NCI-H2029 (cell line): ENCODE measurements at places on chromosomes 7 and 10.

DNA sequence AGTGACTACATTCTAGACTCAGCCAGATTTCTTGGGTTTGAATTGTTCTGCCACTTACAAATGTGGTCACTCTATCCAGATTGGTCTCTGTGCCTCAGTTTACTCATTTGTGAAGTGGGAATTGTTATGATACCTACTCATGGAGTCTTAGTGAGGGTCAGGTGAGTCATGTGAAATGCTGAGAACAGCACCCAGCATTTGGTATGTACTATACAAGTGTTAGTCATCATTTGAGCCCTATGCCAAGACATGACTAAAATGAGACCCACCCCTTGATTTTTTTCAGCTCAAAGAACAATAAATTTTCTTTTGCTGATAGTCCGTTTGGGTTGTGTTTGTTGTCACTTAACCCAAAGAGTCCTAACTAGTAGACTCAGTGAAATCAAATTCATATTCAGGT is 92.8 kb downstream of the CHN2 start:
- DNase-seq: peak; percentile 23

DNA sequence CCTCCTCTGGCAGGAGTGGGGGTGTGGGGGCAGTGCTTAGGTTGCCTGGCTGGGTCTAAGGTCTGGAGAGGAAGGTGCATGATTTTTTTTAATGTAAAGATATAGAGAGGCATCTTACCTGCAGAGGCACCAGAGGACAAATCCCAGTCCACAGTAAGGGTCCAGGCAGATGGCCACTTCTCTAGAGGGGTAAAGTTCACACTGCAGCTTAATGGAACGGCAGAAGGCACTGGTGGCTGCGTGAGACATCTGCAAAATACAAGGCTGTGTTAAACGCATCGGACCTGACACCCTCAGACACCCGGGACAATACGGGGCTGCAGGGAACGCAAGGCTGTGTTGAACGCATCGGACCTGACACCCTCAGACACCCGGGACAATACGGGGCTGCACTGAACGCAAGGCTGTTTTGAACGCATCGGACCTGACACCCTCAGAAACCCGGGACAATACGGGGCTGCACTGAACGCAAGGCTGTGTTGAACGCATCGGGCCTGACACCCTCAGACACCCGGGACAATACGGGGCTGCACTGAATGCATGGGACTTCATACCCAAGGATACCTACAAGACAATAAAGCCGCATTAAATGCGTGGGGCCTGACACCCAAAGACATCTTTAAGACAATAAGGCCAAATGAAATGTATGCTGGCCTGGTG is 206.0 kb downstream of the ZMYND11 start:
- DNase-seq: no peak

GRCh38 chr10:97888641-97889262 is 39.1 kb downstream of the GOLGA7B start:
- peak; percentile 34 for DNase-seq

- DNase-seq: peak; percentile 17
Measured at GRCh38 chr10:70851597-70852475, 36.1 kb downstream of the SGPL1 start.

DNA sequence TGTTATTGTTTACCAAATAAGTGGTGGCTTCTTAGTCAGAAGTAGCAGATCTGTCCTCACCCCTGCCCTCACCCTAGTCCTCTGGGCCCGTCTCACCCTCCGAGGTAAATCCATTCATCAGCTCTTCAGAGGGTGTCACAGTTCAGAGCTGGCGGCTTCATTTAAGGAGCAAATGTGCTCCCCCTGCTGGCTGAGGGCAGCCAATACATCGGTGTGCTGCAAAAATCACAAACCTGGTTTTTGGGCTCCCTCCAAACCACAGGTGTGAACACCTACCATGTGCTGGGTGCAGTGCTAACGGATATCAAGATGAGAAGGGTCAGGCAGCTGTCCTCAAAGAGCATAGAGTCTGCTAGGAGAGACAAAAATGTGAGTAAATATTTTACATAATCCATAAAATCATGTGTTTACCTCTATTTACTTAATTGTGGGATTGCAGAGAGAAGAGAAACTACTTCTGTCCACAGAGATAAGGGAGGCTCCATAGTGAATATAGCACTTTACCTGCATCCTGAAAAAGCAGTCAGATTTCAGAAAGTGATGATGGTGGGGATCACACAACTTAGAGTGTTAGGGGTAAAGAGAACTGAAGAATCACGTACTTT is 15.5 kb upstream of the CRTAC1 start:
- peak; percentile 48 for DNase-seq

- DNase-seq: no peak
Measured at GRCh38 chr7:87476179-87476557, 688 bp upstream of the ABCB4 start.

GRCh38 chr7:121219026-121219425 is 109.8 kb upstream of the WNT16 start:
- no peak for DNase-seq

GRCh38 chr10:74589851-74590250 is 236.5 kb upstream of the KAT6B start:
- DNase-seq: no peak

GRCh38 chr10:32379950-32380551 is 33.1 kb upstream of the EPC1 start:
- no peak for DNase-seq

DNA sequence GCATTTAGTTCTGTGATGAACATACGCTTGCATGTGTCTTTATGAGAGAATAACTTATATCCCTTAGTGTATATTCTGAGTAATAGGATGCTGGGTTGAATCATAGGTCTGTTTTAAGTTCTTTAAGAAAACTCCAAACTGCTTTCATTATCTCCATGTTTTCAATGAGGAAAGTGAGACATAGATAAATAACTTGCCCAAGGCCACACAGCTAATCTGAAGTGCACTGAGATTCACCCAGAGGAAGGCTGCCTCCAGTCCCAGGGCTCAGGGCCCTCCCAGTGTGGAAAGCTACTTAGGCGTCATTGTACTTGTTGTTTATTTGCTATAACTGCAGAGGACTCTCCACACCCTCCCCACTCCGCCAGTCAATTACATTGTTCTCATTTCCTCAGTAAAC is 126.7 kb downstream of the INHBA start:
- no peak for DNase-seq

DNA sequence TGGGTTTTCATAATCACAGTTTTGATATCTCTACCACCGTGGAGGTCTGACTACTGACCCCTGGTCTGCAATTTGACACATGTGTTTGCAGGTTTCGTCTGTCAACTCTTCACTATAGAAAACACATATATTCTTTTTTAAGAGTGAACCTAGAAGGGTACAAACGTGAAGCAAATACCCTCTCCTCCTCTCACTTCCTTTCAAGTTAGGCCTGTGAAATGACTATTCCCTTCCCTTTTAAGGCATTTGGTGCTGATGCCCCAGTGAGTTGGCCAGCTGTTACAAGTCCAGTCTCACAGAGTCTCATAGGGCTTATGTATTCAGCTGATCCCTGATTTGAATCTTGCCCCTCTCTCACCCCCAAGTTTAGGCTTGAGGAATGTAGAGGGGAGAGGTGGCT is 742.0 kb upstream of the IGFBP3 start:
- DNase-seq: no peak

DNA sequence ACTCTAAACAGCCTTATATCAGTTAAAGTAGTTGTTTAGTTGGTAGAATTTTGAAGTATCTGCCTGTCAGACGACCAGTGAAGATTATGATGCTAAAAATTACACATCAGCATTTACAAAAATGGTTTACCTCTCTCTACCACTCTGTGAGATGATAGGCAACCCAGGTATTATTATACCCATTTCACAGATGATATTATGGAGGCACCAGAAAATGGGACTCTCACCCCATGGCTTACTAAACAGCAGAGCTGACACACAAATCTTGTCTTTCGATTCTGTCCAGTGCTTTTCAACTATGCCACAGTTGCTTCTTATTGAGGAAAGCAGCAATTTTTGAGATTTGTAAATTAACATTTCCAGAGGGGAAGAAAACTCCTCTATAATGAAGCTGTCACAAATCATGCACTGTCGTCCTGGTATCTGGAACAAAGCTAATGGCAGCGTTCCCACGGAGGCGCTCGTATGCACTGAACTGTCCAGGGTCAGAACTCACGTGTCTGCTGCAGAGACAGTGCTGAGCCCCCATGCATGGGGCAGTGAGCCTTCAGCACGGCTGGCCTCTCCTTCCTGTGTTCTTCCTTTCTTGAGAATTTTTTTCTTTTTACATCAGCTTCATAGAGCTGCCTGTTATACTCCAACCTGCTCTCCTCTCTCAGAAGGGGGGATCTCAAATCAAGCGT is 381.1 kb downstream of the SDK1 start:
- DNase-seq: no peak

GRCh38 chr10:15262036-15262713 is 93.7 kb upstream of the NMT2 start:
- DNase-seq: no peak

GRCh38 chr7:122183106-122183505 is 39.1 kb upstream of the AASS start:
- DNase-seq: no peak

GRCh38 chr10:128386816-128387604 is 260.8 kb upstream of the MKI67 start:
- no peak for DNase-seq

DNA sequence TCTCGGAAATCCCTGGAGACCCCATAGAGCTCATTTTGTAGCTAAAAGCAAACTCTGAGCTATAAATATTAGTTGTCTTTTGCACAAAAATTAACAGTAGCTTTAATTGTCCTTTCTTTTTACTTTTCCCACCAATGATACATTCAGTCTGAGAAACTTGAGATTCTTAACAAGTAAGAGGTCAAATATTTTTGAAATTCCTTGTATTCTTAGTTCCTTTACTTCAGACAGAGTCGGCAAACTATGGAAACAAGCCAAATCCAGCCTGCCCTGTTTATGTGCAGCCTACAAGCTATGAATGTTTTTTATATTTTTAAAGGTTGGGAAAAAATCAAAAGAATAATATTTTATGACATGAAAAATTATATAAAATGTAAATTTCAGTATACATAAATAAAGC is 146.6 kb downstream of the CTNNA3 start:
- no peak for DNase-seq

DNA sequence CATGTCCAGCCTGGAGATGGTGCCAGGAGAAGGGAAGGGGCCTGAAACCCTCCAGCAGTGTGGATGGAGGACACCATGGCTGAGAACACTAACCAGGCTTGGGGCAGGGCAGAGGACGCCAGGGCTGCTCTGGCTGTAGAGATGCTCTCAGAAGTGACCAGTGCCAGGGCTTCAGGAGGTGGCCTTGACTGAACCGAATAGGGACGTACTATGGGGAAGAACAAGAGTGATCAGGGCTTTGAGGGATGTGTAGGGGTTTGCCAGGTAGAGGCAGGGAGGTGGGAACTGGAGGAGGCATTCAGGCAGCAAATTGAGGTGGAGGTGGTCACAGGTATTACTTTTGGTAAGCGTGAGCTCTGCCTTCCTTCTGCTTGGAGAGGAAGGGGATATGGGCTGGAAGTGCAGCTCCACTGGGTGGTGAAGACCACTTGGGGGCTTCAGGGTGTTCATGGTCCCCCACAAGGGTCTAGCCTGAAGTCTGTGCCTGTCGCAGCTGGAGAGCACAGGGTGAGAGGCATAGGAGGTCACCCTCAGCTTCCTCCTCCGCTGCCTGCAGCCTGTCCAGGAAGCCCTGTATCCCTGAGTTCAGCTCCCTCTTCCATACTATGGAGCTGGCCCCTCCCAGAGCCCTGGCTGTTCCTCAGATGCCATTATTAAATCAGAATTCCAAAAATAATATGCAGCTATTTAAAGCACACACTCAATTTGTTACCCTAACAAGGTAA is 27.8 kb downstream of the ADCY1 start:
- no peak for DNase-seq

DNA sequence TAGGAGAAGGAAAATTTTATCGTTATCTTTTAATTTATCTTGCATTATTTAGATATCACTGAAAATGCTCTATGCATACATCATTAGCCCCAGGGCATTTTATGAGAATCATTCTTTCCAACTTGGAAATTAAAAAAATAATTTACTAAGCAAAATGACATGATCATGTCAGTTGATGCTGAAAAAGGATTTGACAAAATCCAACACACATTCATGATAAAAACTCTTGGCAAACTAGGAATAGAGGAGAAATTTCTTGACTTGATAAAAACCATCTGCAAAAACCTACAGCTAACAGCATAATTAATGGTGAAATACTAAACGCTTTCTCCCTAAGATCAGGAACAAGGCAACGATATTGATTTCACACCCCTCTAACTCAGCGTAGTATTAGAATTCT is 40.2 kb upstream of the RSU1 start:
- DNase-seq: no peak

DNA sequence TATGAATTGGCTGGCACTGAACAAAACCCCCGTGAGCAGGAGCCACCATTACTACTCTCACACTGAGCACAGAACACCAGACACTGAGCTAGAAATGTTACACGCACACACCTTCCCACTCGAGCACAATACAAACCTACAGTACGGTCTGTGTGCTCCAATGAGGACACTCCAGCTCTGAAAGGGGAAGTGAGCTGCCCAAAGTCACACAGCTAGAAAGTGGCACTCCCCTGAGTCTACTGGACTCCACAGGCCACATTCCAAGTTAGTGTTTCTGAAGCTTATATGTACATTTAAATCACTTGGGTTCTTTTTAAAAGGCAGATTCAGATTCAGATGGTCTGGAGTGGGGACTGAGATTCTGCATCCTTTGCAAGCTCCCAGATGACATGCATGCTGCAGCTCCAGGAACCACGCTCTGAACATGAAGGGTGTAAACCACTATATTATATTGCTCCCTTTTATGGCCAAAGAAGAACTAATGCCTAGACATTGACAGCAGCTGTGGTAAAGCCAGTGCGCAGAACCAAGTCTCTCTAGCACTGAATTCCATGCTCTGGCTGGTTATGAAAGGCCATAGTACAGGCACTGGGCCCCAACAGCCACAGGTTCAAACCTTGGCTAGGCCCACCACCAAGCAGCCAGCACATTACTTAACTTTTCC is 77.1 kb downstream of the FRMPD2 start:
- DNase-seq: no peak

DNA sequence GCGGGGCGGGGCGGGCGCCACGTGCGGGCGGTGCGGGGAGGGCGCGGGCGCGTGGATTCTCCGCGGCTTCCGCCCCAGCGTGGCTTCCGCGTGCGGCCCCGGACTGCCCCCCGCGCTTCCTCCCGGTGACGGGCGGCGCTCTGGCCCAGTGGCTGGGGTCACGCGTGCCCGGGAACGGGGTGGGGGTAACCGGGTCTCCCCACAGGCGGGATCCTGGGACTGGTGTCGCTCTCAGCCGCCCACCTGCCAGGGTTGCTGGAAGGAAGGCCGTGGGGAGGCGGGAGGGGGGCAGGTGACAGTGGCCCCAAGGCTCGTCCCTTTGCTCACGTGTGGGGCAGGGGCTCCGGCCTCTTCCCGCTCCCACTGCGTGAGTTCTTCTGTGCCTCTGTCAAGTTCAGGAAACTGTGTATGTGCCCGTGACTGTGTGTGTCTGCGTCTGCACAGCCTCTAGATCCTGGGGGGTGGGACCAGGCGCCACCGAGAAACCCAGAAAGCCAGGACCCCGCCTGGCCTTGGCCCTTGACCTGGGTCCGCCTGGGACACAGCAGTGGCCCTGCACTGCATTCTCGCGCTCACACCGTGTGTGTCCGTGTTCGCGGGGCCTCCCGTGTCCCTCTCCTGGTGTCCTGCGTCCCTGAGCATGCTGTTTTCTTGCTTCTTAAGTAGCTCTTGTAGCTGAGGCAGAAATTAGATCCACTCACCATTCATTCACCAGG is 919 bp downstream of the MAFK start:
- peak; percentile 51 for DNase-seq

GRCh38 chr10:120195984-120196712 is 260.9 kb upstream of the PLPP4 start:
- no peak for DNase-seq

- peak; percentile 21 for DNase-seq
Measured at GRCh38 chr7:135390829-135391228, 119.1 kb downstream of the CNOT4 start.
